ENCODE measurements at places on chromosomes 12 and 14.

DNA sequence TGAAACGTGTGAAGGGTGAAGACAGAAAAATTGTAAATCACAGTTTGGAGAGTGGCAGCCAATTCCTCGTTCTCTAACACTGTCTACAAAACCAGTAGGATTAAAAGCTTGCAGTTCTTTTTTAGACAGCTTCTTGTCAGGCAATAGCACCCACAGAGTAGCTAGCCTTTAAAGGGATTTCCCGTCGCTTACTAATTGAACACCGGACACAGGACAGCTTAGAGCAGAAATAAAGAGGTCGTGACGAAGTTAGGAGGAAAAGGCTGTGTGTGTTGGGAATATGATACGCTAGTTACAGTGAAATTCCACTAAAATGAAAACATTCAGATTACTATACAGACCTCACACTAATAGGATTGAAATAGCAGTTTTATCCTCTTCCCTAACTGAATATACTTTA is 149.1 kb upstream of the FLRT2 start:
- DNase-seq, result no peak

- no peak for DNase-seq
Observed at GRCh38 chr14:103021684-103022001, 35.7 kb downstream of the CDC42BPB start.

DNA sequence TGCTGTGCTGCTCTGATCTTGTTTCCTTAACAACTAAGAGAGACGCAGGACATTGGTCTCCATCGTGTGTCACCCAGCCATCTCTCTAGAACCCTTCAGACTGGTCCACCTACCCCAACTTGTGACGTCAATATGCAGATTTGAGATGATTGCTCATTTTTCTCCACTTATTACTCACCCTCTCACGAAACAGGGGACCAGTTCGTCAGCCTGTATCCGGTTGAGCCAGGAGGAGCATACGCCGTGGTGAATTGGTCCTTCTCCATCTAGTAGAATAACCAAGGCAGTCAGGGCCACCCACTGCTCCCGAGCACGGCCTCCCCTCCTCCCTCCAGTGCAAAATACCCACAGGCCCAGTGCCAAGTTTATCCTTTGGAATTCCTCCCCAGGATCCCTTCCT is 36.2 kb upstream of the FBXO21 start:
- DNase-seq, result no peak

DNA sequence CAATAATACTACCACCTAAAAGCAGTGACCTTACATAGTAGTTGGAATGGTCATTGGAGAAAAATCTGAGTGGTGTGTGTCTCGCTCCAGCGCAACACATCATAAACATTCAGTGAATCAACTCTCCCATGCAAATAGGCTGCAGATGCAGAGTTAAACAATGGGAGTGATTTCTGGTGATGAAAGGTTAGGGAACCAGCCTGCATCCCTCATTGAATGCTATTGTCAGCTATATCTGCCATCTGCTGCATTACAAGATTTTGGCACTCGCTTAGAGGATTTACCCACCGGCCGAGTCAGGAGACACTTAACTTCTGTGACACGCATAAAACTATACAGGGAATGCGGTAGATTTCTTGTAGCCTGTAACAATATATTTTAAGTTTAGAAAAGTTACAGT is 900.9 kb downstream of the FLRT2 start:
- no peak for DNase-seq

DNA sequence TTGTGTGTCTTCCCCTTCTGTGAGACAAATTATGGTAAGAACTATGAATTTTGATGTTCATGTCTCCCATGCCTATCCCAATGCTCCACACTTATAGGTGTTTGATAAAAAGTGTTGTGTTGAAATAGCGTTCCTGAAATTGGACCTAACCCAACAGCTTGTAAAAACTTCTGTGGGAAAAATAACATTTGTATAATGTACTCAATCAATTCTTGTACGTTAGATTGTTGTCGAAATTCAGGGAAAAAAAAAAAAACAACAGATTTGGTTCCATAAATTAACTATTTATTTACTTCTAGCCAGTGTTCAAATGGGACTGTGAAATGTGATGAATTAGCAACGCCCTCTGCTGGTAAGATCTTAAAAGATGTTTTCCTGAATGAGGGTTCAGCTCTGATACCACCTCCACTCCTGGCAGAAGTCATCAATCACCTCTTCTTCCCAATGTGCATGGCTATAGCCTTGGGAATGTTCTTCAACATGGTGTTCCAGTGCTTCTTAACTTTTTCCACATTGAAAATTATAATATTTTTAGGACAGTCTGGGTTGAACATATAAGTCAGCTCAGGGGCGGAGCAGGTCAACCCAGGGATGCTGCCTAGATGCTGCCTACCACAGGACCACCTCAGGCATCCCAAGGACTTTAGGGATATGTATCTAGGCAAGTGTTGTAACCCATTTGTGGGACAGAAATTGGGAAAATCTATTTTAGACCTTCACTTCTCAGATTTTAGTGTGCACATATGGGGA is 170.6 kb downstream of the OTOGL start:
- DNase-seq, result peak; percentile 34

GRCh38 chr12:31288381-31288780 is 37.6 kb downstream of the SINHCAF start:
- DNase-seq, result no peak

- no peak for DNase-seq
Observed at GRCh38 chr12:27464220-27464554, 17.7 kb downstream of the SMCO2 start.

DNA sequence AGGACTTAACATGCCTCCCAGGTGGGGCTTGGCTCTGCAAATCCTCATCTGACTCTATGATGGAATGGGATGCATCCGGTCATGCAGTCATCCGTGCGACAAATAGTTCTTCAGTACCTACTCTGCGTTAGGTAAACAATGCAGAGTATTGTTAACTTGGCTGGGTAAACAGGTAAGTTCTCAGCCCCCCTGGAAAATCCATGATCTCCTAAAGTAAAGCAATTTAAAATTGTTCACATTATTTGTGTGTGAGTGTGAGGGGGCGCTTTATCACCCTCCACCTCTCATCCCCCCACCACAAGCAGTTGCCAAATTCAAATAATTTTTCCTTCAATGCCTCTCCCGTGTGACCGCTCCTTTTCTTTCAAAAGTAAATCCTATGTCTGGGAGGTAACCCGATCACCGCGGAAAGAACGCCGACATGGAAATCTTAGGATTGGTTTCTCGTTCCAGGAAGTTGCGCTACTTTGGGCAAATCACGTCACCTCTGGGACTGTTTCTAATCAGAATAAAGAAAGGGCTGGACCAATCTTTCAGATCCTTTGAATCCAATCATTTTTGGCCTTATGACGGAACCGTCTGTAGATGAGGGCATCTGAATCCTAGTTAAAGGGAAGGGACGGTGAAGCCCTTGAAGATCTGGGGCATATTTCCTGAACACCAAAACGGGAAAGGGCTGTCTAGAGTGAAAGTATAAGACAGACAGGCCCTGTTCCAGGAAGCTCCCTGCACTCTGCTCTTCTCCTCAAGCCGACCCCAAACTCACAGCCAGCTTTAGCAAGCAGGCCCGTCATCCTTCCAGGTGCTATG is 44.0 kb upstream of the SINHCAF start:
- DNase-seq, result no peak

DNA sequence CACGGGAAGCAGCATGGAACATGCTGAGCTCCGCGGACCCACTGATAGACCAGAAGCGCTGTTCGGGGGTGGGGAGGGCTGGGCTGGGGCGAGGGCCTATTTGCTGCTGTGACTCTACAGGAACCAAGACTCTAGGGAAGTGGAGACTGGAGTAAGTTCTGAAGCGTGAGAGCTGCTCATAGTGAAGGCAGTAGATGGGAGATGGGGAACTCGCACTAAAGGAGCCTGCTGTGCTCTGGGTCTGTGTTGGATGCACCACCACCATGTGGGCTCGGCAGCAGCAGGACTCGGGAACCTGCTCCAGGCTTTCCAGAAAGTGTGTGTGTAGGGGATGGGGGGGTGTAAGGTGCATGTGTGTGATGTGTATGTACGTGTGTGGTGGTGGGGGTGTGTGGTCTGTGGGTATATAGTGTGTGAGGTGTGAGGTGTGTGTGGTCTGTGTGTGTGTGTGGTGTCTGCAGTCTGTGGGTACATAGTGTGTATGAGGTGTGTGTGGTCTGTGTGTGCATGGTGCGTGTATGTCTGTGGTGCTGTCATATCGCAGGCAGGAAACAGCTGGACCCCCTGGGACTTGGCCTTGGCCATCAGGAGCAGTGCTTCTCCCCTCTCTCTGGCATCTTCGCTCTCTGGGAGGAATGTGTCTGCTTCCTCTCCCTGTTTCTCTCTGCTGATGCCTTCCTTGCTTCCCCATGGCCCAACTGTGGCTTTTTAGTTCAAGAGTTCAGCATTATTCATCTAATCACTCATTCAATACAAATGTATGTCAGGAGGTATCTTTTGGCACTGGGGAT is 378.9 kb downstream of the FUT8 start:
- no peak for DNase-seq

DNA sequence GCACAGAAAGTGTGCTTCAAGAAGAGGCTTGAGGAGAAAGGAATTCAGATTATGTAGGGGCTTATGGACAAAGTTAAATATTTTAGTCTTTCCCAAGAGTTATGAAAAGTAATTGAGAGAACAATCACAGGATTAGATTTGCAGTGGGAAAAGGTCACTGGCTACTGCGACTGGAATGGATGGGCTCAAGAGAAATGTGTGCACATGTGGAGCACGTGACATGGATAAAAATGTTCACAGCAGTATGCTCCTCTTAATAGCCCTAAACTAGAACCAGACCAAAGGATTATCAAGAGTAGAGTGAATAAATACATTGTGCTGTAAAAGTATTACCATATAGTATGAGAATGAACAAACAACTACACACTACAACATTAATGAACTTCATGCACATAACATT is 78.1 kb downstream of the ABCD2 start:
- DNase-seq, result no peak

DNA sequence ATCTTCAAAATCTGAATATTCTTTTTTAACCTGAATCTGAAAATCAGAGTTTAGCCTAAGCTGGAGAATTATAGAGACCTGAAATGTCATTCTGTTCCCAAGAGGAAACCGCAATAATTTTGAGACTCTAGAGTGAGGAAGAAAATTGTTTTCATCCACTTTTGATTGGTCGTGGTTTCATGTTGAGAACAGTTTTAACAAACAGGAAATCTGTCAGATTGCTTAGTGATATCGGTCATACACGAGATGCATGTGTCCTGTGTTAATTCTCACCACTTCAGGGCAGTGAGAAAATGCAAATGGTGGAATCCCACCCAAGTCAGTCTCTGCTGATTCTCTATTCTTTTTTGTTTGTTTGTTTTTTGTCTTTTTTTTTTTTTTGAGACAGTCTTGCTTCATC is 1498.5 kb upstream of the TMEM132C start:
- no peak for DNase-seq
